A549 treated with dexamethasone at 1 μM for 4 hours (cell line): ENCODE measurements at places on chromosomes 6 and 20. TPM values are rescaled to one million over a fixed set of nuclear protein-coding genes. Genes with fewer than 3 reads are reported as not detected.

The KCNK17 gene
- total RNA-seq = not detected in 5 replicates

The DNAH8 gene
- total RNA-seq = not detected in 5 replicates

The AGER gene
- total RNA-seq = 0.47 to 1.8 TPM (median 1.4 TPM) in 5 replicates

The RIPOR2 gene
- total RNA-seq = 0.47 to 0.80 TPM (median 0.64 TPM) in 5 replicates

The ID4 gene
- total RNA-seq = 0.61 to 1.0 TPM (median 0.80 TPM) in 5 replicates

The HCRTR2 gene
- total RNA-seq = not detected in 5 replicates
